RPMI7951 (cell line): ENCODE measurements at places on chromosomes 3 and 15.

- peak; percentile 86 for DNase-seq
Measured at GRCh38 chr3:138078901-138079344, 36.5 kb downstream of the DZIP1L start.

DNA sequence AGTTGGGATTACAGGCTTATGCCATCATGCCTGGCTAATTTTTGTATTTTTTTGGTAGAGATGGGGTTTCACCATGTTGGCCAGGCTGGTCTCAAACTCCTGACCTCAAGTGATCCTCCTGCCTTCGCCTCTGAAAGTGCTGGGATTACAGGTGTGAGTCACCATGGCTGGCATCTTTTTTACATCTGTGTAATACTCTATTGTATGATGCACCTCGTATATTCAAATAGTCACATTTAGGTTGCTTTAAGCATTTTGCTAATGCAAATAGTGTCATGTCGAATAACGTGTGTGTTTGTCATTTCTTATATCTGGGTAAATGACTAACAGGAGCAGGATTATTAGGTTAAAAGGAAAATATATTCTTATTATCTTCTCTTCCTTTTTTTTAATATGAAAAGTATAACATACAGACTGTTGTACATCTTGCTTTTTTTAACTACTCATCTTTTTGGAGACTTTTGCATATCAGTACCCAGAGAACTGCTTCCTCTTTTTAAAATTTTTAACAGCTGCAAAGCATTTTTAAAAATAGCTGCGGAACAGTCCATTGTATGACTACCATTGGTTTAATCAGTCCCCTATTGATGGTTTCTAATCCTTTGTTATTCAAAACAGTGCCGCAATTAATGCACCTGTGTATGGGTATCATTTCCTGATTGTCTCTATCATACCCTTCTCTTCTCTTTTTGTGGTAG, 13.4 kb downstream of the SCAMP5 start:
- no peak for DNase-seq

DNA sequence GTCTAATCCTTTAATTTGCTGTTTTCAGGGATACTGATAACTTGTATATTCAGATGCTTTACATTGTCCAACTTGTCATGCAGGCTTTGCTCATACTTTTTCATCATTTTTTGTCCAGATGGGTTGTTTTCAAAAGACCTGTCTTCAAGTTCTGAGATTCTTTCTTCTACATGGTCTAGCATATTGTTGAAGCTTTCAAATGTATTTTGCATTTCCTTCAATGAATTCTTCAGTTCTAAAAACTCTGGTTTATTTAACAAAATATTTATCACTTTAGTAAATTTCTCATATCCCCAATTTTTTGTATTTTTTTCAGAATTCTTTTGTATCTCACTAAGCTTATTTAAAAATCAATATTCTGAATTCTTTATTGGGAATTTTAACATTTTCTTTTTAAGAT, 388.3 kb upstream of the IL12A start:
- no peak for DNase-seq

- no peak for DNase-seq
Measured at GRCh38 chr3:24426896-24427295, 67.8 kb downstream of the THRB start.

GRCh38 chr3:12892840-12893189, 51.5 kb upstream of the RPL32 start:
- no peak for DNase-seq

DNA sequence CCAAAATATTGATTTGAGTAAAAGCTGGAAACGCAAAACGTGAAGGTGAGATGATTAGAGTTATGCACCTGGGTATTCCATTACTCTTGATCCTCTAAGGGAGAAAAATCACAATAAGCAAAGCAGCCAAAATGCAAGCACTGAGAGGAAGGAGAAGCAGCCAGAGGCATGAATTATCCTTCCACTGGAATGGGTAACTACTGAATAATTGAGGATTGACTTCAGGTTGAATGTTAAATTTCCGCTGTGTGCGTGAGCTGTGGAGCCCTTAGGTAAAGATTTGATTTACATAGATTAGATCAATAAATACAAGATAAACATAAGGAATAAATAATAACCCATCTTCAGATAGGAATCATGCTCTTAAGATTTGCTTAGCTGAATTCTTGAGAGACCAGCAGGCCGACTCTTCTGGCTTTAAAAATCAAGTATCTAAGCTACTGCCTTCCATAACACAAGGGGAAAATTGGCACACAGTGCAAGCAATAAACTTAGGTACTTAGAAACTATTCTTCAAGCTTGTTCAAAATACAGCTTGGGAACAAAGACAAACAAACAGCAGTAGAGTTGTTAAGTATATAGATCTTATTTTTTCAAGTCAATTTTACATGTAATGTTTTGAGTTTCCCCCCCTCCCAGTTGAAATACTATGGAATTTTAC, 1459.5 kb downstream of the ZPLD1 start:
- no peak for DNase-seq

GRCh38 chr3:9810433-9810770, 340 bp downstream of the TTLL3 start:
- DNase-seq, result peak; percentile 16

- DNase-seq, result no peak
Measured at GRCh38 chr3:5411786-5412185, 224.3 kb downstream of the EDEM1 start.

- DNase-seq, result no peak
Measured at GRCh38 chr3:31399271-31399670, 133.5 kb upstream of the STT3B start.

- no peak for DNase-seq
Measured at GRCh38 chr3:171419457-171419856, 40.7 kb downstream of the TNIK start.

DNA sequence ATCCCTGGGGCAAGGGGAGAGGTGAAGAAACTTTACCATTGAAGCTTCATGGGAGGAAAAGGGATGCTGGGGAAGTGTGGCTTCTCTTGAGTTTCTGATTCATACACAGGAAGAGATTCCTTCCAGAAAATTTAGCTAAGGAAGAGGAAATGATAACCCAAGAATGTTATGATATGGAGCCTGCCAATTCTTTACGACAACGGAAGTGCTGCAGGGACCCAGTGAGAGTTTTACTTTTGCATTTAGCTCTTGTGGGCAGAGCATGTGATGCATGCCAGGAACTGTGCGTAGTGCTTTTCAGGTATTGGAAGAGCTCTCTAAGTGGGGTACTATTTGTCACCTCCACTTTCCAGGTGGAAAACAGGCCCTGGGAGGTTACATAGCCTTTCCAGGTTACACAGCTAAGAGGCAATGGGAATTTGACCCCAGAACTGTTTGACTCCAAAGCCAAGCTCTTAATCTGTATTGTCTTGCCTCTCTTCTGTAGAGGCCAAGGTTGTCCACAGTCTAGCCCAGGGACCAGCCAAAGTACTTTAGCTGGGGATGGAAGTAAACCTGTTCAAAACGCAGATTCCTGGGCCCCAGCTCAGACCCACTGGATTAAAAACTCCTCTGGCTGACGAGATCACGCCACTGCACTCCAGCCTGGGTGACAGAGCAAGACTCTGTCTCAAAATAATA, 23.0 kb downstream of the CMTM7 start:
- peak; percentile 46 for DNase-seq

DNA sequence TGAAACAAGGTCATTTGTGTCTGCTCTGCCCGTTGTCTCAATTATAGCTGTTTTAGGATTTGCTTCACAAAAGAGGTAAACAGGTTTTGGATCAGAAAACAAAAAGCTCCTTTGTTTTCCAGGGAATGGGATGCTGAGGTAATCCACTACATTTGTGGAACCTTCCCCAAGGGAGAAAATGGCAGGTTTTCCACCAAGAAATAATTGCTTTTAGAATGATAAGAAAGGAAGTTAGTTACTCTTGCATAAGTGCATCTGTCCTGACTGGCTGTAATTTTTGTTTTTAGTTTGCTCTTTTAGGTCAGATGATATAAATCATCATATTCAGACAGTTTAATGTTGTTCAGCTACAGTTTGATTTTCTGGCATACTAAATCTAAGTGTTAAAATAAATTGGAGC, 198.5 kb upstream of the COL8A1 start:
- DNase-seq, result peak; percentile 16

DNA sequence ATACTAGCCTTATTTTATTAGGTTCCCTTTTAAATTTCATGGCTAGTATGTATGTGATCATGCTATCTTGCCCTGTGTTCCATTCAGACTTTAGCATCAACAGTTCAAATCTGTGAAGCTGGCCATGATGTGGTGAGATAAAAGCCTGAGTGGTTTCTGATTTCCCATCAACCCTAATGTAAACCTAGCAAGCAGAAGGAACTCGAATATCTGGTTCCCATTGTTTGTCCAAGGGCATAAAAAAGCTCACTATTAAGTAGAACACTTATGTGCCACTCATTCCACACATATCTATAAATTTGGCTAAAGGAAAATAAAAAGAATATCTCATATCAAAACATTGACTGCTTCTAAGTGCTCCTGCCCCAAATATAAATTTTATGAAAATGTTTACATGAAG, 311.7 kb downstream of the CADM2 start:
- no peak for DNase-seq

DNA sequence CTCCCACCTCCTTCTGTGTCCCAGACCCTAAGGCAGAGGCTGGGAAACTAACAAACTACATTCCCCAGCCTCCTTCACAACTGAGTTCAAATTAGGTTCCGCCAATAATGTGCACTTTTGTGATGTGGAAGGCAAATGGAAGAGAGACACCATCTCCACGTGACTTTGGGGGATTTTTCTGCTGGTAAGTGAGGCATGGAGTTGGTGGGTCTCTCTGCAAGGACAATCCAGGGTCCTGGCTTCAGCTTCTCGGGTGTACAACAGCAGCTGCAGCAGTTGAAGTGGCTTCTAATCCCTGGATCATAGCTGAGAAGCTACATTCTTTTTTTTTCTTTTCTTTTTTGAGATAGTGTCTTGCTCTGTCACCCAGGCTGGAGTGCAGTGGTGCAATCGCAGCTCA, 58.9 kb upstream of the GATA2 start:
- no peak for DNase-seq

GRCh38 chr3:65371053-65371452, 667.7 kb downstream of the MAGI1 start:
- DNase-seq, result no peak

DNA sequence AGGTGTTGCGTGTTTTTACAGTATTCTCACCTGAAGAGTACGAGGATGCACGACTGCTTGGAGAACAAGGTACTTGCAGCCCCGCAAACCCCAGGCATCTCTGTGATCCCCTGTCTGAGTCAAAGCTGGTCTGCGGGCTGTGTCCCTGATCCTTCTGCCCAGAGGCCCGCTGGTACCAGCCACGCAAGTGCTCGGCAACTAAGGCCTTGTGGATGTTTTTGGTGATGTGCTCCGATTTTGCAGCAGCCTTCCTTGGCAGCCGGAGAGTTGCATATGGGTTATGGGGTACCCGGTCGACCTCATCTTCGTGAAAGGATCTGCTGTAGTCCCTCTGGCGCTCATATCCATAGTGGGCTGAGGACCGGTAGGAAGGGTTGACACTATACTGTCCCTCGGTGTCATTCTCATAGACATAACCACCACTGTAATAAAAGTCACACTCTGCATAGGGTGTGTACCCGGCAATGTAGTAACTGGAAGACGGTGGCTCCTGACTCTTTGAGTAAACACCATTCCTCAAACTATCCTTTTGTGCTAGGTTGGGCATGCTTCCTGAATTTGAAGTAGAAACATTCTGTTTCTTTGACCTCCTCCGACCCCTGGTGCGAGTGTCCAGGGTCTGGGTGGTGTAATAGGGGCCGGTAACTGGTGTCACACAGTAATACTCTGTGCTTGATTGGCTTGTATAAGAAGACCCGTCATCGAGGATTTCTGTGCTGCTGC, 58.6 kb upstream of the LMOD3 start:
- DNase-seq, result no peak

DNA sequence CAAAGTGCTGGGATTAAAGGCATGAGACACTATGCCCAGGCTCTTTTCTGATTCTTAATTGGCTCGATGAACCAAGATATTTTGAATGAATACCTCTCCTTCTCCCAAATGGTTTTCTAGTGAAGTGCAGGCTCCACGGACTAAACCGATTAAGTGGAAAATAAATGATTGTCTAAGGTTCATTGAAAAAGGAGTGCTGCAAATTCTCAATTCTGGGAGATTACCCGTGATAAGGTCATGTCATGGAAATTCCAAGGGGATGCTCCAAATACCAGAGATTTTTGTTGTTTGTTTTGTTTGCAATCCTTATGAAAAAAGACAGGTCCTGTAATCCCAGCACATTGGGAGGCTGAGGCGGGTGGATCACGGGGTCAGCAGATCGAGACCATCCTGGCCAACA, 406.9 kb upstream of the TBL1XR1 start:
- no peak for DNase-seq

GRCh38 chr3:42755681-42756578, 17.1 kb downstream of the CCDC13 start:
- DNase-seq, result peak; percentile 37

DNA sequence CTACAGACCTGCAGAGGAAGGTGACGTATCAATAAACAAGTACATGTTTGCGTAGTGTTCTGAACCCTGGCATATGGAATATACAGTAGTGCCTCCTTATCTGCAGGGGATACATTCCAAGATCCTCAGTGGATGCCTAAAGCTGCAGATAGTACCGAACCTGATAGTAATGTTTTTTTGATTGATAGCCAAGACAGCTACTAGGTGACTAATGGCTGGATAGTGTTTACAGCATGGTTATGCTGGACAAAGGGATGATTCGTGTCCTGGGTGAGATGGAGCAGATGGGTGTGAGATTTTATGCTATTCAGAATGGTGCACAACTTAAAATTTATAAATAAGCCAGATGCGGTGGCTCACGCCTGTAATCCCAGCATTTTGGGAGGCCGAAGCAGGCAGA, 55.8 kb upstream of the IGF2BP2 start:
- no peak for DNase-seq

- DNase-seq, result peak; percentile 31
Measured at GRCh38 chr3:109224333-109224732, 87.8 kb downstream of the C3orf85 start.

DNA sequence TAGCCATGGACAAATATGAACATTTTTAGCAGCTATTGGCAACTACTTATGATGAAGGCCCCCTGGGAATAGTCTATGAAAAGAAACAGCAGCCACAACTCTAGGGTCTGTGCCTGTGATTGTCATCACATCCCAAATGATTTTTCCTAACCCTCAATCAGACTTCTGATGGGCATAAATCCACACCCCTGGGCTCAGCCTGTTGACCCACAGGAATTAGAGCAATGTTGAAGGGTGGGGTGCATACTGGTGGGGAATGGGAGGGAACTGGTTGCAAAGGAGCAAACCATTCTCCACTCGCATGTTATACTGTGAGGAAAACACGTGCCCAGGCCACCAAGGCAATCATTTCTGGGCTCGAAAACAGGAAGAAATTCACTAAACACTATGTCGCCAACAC, 106.5 kb upstream of the CTNNB1 start:
- DNase-seq, result no peak

DNA sequence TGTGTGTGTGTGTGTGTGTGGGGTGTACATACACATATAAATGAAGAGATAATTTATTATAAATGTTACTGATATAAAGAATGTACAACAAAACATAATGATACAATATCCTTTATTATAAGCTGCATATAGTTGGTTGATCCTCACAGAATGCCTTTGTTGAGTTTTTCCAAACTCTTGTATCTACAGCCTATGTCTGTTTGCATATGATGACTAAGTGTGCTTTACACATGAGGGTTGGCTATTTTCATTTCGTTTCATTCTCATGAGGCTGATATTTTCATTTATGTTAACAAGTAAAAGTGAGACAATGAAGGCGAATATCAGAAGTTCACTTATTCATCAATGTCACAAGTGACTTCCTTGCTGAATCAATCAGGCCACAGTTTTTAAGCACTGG, 45.1 kb downstream of the TM2D3 start:
- no peak for DNase-seq

GRCh38 chr15:51499379-51499976, 123.1 kb downstream of the DMXL2 start:
- peak; percentile 37 for DNase-seq

- DNase-seq, result peak; percentile 45
Measured at GRCh38 chr3:65604863-65605526, 433.7 kb downstream of the MAGI1 start.
